ENCODE measurements at places on chromosomes 6 and 20.

DNA sequence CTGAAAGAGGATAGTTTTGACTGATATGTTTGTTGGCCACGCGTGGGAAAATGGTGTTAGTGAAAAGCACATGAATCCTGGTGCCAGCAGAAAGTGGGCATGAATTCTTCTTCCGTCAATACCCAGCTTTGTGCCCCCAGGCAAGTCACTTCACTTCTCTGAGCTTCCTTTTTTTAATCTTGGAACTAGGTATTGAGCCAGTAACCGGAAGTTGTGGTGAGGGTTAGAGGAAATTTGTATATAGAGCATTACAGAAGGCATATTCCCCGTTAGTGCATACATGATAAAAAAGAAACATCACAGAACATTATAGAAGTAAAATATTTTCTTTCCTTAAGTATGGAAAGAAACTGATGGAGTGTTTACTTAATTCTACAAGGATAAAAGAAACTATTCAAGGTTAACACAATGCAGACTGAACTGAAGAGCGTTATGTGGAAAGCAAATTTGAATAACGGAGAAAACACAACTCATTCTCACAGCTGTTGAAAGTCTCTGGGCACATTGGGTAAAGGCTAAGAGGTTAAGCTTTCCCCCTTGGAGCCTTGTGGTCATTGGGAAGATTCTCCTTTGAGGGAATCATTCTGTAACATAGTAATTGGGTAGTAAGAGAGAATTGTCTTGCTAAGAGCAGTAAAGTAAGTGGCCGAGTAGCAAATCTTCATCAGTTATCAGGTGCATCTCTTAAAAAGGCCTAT, 223.1 kb downstream of the BCAS1 start:
- no peak for DNase-seq

DNA sequence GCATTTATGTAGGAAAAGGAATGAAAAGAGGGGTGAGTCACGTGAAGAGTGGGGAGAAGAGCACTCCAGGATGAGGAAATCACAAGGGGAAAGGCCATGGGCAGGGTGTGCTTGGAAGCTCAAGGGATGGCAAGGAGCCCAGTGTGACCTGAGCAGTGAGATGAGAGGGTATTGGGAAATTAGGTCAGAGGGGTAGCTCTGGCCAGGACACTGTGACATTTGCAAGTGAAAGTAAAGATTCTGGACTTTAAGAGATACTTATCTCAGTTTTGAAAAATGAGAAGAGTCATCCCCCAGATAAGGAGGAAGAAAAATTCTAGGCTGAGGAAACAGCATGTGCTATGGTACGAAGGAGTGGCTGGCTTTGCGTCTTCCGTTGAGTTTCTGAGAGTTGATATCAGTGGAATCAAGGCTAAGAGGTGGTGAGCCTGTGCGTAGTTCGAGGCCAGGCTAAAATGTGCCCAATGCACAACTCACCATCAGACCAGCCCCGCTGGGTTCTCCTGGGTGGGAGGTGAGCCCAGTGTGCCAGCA, 79.9 kb downstream of the GCLC start:
- no peak for DNase-seq

- DNase-seq, result no peak
Measured at GRCh38 chr20:50526403-50526989, 16.3 kb downstream of the PTPN1 start.

GRCh38 chr6:24847402-24847801, 48.7 kb upstream of the ARMH2 start:
- DNase-seq, result no peak

GRCh38 chr20:63101781-63102720, 95.3 kb upstream of the BHLHE23 start:
- DNase-seq, result peak; percentile 33

- DNase-seq, result no peak
Measured at GRCh38 chr6:101806241-101806640, 412.7 kb downstream of the GRIK2 start.

GRCh38 chr6:129312880-129313279, 397.1 kb downstream of the ARHGAP18 start:
- DNase-seq, result no peak

GRCh38 chr20:1898482-1899240, 3.5 kb downstream of the SIRPA start:
- no peak for DNase-seq
